ENCODE measurements at places on chromosomes 4 and X.
A peak's percentile ranks its signal among the peaks of the same experiment; 100 is the strongest.

DNA sequence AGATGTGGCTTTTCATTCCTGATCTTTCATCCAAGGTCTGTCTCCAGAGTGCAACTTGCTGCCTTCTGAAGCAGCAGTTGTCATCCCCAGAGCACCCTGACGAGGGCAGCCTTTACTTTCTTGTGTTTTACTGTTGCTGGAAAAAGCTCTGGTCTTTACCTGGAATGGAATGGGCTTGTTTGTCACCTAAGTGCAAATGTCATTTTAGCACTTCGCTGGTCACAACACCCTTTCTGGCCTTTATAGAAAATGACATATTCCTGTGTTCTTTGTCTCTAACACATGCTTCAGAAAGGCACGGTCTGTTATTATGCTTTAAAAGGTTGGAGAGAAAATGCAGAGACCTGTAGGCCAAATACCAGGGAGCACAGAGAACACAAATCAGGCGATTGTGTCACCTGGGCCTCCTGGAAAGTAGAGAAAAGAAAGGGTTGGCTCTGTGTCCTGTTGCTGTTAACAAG lies 332.7 kb upstream of the IGFBP7 start:
- DNase-seq = peak; percentile 44

DNA sequence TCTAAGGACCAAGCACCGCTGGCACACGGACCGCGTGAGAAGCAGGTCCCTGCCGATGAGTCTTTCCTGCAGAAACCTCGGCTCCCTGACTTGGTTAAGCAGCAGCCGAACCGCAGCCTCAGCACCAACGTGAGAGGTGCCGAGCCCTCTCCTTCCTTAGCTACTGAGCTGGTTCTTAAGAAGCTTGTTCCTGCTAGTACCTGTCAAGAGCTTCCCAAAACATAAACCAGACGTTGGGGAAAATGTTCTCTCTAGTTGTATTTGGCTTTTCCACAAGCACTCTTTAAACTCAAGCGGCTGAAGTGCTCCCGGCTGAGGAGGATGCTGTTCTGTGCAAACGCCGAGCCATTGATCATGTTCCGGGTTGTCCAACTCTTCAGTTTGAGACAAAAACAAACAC lies 29.3 kb upstream of the TLR3 start:
- DNase-seq = no peak

GRCh38 chr4:8647626-8648025 lies 55.1 kb downstream of the CPZ start:
- no peak for DNase-seq

- DNase-seq = no peak
Observed at GRCh38 chrX:153568451-153569011, 30.4 kb downstream of the CCNQ start.

- DNase-seq = peak; percentile 1
Observed at GRCh38 chr4:14568351-14568750, 433.9 kb upstream of the CPEB2 start.

DNA sequence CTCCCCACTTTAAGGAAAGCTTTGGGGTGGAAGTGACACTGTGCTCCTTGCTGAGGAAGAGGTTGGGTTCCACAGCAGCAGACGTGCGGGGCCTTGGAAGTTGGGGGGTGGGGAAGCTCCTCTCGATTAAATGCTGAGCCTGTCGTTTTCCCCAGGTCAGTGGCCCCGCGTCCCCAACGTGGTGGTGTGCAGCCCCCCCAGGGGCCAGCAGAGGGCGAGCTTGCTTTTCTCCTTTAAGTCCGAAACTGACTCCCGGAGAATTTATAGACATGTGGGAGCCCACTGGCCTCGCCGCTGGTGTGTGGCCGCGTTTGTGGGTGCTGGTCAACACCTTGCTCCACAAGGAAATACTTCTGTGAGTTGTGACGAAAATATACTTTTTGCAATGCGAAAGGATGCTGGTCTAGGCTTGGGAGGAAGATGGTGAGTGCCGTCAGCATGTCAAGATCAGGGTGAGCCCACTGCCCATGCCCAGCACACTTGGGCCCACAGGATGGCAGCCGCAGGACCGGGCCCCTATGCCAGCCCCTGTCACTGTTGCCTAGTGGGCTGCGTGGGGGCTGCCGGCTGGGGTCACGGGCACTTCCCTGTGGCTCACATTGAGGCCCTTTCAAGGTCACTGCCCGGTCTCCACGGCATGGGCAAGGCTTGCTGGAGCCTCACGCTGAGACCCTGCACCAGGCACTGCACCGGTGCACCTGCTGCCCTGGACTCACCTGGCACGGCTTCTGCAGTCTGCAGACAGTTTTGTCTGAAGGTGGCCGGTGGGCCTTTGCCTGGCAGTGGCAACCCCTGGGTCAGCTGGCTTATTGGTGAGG lies 9.4 kb downstream of the UVSSA start:
- peak; percentile 65 for DNase-seq
